ENCODE measurements at places on chromosomes 5 and 9.

DNA sequence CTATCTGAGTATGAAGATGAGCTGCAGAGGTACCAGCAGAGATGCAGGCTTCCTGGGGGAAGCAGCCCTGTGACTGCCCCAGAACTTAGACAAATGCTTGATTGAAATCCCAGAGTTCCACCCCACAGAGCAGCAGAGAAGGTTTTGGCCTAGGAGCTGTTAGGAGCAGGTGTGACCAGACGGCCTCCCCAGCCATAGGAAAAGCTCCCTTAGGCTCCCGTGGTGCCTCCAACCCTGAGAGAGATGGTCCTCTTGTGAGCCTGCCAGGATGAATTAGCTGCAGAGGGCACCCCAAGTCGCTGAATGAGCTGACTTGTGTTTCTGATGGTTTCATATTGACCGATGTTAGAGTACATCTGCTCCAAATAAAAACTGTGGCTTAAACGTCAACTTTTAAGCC lies 22.1 kb downstream of the NTRK2 start:
- DNase-seq, result no peak

DNA sequence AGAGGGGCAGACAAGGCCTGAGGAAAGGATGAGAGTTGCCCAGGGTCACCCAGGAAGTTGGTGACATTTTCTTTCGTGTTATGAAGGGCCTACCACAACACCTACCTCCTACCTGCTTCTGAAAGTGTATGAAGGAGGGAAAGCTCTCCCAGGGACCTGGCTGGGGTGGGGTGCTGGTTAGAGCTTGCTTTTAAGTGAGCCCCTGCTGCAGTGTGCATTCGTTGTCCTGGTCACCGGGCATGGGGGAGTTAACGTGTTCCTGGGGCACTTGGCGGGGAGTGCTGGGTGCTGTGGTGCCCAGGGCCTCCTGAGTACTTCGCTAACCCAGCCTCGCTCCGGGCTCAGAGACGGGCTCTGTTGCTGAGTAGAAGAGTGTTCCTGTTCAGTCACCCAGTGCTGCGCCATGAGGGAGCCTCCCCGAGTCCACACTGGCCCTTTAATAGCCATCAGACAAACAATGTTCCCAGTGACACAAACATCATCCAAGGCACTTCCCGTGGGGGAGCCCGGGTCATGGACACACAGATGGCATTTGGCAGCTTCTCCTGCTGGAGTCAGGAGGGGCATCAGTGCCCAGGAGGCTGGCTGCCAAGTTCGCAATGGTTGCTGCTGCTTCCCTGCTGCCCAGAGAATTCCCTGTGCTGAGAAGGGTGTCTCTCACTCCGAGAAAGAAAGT lies 85.7 kb downstream of the AMBP start:
- DNase-seq, result no peak

DNA sequence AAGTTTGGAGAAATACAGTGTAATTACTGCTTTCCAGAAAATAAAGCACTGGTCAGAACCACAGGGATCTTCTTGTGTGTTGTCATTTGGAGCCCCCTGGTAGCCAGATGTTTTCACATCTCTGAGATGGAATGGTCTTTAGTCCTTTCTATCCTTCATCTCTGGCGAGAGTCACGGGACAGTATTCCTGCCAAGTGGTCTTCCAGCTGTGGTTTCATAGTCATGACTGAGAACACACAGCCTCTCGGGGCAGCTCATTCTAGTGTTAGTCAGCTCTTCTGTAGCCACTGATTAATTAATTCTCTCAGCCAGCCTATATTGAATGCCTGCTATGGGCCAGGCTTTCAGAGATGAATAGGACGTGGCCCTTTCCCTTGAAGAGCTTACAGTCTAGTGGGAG lies 34.1 kb downstream of the HMGXB3 start:
- no peak for DNase-seq

DNA sequence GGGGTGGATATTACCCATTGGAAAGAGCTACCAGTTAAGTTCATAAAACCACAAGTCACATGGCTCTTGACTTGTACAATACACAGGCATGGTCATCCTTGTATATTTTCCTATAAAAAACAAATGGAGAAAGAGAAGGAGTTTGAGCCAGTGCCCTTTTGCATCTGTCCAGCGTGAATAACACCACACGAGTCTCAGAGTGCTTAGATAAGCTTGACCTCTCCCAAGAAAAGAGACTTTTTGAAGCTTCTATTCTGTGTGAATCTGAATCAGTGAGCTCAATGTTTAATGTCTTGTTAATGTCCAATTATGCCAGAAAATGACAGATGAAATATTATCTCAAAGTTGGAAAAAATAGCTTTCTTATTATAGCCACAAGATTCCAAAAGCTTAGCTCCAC lies 30.9 kb upstream of the LPAR1 start:
- DNase-seq, result no peak

DNA sequence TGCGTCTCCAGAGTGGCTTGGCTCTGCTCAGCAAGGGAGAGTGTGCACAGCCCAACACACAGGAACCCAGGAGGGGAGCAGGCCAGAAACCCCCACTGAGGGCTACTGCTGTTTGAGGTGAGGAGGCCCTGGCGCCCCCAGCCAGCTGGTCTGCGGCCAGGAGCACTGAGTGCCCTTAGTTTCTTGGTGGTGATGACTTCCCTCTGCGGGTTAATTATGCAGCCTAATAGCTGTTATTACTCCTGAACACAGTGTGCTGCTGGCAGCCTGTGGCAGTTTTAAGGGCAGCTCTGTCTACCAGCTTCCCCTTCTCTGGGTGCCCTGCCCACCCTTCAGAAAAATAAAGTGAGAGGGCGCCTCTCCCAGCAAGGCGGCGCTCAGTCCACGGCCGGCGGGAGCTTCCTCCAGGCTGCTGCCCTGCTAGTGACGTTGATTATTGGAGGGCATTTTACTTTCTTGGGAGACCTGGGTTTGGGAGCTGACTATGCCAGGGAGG lies 19.2 kb downstream of the GADD45G start:
- no peak for DNase-seq

- DNase-seq, result peak; percentile 48
Observed at GRCh38 chr5:317086-317811, 4.3 kb upstream of the AHRR start.

- DNase-seq, result no peak
Observed at GRCh38 chr9:68426755-68427154, 70.3 kb downstream of the PGM5 start.
